ENCODE measurements at places on chromosomes 6 and 20. TPM values are rescaled to one million over a fixed set of nuclear protein-coding genes. Genes with fewer than 3 reads are reported as not detected.

Gene FUT9
- 1.6 TPM for total RNA-seq

Gene TMEM170B
- 2.9 TPM for total RNA-seq

Gene NDRG3
- total RNA-seq, result 20.2 TPM

- DNase-seq, result no peak
Measured at GRCh38 chr6:134574491-134574890, 256.6 kb upstream of the SGK1 start.

DNA sequence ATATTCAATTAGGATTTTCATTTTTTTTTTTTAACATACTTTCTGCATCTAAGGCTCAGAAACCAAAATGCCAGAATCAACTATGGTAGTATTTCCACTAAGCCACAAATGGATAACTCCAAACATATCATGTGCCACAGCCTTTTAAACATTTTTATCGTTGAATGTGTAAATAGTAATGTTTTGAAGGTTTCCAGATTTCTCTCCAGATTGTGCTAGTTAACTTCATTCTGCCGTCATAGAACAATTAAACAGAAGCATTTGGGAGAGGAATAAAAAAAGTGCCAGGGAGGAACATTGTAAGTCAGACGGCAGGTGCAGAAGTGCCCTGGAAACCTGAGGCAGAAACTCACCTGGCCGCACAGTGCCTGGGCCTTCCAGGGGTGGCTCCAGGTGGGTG lies 23.6 kb downstream of the SMOC2 start:
- no peak for DNase-seq

DNA sequence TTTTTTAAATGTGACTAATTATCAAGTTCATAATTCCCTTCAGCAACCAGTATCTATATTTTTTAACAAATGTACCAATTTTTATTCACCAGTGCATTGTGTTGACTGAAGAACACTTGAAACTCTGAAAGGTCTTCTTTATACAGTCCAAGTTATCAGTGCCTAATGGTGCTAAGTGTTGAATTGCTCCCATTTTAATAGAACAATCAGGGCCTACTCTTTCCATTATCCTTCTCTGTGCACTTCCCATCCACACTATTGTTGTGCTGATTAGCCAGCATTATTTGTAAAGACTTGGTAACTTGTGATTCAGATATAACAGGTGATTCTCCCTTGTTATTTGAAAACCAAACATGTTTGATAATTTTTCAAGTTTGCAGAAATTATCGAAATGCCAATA lies 1209.7 kb upstream of the MAP3K7 start:
- DNase-seq, result no peak
